A549 treated with Hydrocortisone at 1 μM for 4 hours (cell line): ENCODE measurements at places on chromosomes 6 and 20. TPM values are rescaled to one million over a fixed set of nuclear protein-coding genes. Genes with fewer than 3 reads are reported as not detected.

The CDH4 gene
- 5.8 to 9.4 TPM (median 7.9 TPM) in 5 replicates for total RNA-seq

The SLC17A1 gene
- total RNA-seq: not detected in 5 replicates

The ZNF292 gene
- total RNA-seq: 1.9 to 4.7 TPM (median 2.8 TPM) in 5 replicates

The ID1 gene
- 338 to 530 TPM (median 447 TPM) in 5 replicates for total RNA-seq

The ME1 gene
- 35.4 to 44.0 TPM (median 38.4 TPM) in 5 replicates for total RNA-seq

The ZNFX1 gene
- 22.4 to 28.1 TPM (median 23.2 TPM) in 5 replicates for total RNA-seq

The SNRPB2 gene
- total RNA-seq: 119 to 146 TPM (median 126 TPM) in 5 replicates

The SAYSD1 gene
- 5.6 to 6.4 TPM (median 5.8 TPM) in 5 replicates for total RNA-seq

The VSX1 gene
- 0.68 to 1.0 TPM (median 0.99 TPM) in 5 replicates for total RNA-seq

The FOXQ1 gene
- 2.8 to 5.3 TPM (median 5.0 TPM) in 5 replicates for total RNA-seq

The CCDC170 gene
- total RNA-seq: 0.03 to 0.12 TPM (median 0.08 TPM) in 4 of 5 replicates, not detected in the other
